ENCODE measurements at places on chromosomes 12 and 14.

GRCh38 chr12:128795530-128796361 is 28.0 kb downstream of the SLC15A4 start:
- no peak for DNase-seq

DNA sequence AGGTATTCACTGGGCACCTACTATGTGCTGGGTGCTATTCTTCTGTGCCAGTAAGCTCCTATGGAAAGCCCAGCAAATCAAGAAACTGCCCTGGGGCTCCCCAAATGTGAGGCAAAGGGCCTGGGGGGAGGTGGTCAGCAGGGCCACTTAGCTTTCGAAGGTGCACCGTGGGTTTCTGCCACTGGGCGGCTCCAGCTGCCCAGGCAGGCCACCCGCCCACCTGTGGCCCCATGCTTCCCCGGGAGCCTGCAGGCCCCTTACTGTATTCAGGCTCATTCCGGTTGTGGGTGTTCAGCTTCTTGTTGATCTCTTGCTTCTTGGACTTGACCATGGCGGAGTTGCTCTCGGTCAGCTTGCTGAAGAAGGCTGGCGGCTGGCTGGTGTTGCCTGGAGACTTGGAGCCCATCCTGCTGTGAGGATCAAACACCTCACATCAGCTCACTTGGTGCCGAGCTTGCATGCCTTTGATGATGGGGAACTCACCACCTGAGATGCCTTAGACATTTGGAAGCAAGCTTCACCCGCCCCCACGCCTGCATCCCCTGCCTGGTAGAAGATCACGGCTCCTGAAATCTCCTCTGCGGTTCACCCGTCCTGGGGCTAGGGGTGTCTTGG is 37.3 kb downstream of the RFLNA start:
- peak; percentile 43 for DNase-seq

DNA sequence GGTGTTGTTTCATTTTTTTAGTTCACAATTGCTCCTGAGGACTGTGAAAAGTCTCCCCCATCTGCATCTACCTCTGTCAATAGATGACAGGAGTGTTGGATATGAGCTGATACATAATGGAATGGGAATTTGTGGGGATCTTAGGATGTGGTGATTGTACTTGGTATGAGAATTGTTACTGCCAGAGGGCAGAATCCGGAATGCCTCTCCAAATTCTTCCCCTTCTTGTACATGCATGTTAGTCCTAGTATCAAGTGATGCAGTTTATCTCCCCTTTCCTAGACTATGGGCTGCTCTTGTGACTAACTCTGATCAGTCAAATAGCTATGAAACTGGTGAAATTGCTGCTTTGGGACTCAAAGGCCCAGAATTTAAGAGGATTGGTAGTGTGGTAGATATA is 24.8 kb upstream of the NOVA1 start:
- DNase-seq, result no peak

DNA sequence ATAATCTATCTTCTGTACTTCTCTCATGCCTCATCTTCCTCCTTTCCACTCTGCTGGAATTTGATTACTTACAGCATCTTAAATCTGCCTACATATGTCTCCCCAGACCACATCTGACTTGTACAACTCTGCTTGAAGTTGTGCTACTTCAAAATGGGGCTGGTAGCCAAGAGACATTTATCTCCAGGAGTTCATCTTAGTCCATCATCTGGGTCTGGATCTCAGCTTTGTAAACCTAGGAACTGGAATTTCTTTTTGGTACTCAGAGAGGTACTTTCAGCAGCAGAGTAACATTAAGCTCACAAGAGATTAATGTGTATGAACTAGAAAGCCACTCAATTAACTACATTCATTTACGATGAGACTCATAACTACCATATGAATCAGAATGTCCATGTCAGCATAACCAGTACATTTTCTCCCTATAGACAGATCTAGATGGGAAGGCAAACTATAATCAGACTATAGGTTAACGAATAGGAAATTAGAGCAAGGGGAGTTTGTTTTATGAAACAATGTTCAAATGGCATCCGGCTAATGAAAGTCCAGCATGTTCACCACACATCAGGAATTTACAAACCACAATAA is 178.8 kb downstream of the CEP128 start:
- no peak for DNase-seq

- DNase-seq, result no peak
Observed at GRCh38 chr14:75609606-75610475, 31.4 kb downstream of the FLVCR2 start.

GRCh38 chr14:26173581-26174110 is 424.2 kb downstream of the NOVA1 start:
- DNase-seq, result no peak

- DNase-seq, result no peak
Observed at GRCh38 chr14:77224212-77224611, 42.6 kb downstream of the TMEM63C start.

GRCh38 chr14:72075649-72076334 is 143.6 kb downstream of the RGS6 start:
- DNase-seq, result no peak

DNA sequence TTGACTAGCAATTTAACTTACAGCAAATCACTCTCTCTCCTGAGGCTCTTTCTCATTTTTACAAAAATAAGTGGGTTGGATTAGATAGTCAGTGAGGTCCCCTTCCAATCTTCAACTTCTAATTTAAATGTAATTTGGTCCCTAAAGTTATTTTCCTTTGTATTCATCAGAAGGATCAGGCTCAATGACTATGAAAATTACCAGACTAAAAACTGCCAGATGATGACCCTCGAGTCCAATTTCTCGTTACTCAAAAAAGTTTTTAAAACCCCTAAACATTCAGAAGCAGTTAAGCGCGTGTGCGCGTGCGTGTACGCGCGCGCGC is 34.7 kb downstream of the DICER1 start:
- DNase-seq, result no peak

- no peak for DNase-seq
Observed at GRCh38 chr14:70020352-70021170, 141.3 kb downstream of the SMOC1 start.

- DNase-seq, result peak; percentile 77
Observed at GRCh38 chr12:57888409-57889157, 42.1 kb upstream of the CTDSP2 start.

DNA sequence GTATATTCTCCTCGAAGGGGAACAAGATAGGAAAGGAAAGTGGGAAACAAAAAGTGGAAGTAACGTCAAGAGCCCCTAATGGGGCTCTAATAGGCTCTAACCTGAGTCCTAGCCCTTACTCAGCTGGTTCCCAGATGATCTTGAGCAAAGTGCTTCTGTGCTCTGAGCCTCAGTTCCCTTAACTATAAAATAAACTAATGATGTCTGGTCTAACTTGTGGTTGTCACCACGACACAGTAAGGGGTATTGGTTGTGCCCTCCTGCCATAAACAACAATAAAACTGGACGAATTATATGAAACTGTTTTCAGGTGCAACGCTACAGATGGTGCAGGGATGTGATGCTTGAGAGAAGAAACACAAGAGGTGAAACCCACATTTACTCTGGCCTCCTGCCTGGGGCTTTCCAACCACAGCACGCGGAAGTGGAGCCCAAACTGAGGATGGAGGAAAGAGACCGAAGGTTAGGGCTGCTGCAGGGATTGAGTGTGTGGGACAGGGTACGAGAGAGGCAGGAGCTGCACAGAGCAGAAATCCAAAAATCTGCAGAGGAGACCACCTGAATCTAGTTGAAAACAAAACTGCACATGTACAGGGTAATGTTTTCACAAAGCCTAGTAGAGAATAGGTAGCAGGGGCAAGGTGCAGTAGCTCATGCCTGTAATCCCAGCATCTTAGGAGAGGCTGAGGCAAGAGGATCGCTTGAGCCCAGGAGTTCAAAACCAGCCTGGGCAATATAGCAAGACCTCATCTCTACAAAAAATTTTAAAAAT is 45.6 kb upstream of the BCL2L14 start:
- DNase-seq, result no peak

GRCh38 chr12:92629349-92630065 is 73.3 kb upstream of the PLEKHG7 start:
- no peak for DNase-seq

DNA sequence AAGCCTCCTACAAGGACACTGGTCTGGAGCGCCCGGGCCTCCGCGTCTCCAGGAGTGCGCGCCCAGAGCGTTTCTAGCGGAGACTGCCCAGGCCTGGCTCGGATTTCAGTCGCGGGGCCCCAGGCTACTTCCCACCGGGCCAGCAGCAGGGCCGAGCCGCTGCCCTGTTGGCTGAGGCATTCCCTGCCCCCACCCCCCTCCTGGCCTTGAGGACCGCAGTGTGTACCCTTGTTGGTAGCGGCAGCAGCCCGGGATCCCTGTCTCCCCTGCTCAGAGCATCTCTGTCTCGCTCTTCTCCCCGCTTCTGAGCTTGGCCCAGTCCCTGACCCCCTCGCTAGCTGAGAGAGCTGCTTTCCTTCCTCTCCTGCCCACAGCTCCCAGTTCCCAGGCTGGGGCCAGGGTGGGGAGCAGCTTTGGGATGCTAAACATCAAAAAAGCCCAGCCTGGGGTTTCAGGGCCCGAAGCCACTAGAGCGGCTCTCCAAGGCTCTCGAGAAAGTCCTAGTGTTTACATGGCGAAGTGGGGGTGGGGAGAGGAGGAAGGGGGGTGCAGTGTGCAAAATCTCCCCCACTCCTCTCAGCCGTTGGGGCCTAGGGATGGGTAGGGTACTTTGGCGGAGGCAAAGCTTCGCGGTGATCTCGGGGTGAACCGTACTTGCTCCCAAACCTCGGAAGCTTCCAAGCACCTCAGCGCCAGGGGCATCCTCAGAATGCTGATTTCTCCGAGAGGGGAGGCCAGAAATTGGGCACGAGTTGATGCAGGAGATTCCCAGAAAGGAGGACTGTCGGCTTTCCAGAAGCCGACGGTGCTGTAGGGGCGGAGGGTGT is 6.4 kb downstream of the NKX2-1 start:
- DNase-seq, result no peak

- DNase-seq, result no peak
Observed at GRCh38 chr12:123617144-123617543, 15.2 kb downstream of the DDX55 start.

GRCh38 chr12:1273051-1273450 is 282.0 kb downstream of the ERC1 start:
- DNase-seq, result no peak

GRCh38 chr12:25386831-25387731 is 136.4 kb upstream of the KRAS start:
- DNase-seq, result peak; percentile 78

DNA sequence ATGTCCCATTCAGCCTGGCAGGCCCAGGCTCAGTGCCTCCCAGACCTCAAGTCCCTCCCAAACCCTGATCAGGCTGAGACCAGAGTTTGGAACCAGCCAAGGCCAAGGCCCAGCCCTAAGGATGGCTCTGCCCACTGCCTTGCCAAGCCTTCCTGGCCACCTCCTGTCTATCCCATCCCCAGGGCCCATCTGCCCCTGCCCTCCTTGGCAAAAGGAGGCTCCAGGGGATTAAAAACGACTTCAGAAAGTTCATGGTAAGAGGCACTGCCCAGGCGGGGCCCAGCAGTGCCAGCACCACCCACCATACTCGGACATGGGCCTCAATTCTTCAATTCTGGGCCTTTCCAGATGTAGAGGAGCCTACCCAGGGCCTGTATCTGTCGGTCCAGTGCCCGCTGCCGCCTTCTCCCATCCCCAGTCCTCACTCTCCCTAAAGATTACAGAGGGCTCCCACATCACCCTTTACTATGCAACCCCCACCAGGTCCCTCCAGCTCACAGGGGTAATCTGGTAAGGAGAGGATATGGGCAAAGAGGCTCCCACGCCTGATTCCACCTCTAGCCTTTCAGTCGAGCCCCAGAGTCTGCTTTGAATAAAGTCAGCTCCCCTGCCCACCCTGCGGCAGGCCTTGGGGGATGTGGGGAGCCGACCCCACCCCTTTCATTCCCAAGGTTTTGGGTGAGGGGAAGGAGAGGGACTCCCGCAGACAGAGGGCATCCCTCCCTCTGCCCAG is 932 bp downstream of the ADCY6 start:
- DNase-seq, result no peak

DNA sequence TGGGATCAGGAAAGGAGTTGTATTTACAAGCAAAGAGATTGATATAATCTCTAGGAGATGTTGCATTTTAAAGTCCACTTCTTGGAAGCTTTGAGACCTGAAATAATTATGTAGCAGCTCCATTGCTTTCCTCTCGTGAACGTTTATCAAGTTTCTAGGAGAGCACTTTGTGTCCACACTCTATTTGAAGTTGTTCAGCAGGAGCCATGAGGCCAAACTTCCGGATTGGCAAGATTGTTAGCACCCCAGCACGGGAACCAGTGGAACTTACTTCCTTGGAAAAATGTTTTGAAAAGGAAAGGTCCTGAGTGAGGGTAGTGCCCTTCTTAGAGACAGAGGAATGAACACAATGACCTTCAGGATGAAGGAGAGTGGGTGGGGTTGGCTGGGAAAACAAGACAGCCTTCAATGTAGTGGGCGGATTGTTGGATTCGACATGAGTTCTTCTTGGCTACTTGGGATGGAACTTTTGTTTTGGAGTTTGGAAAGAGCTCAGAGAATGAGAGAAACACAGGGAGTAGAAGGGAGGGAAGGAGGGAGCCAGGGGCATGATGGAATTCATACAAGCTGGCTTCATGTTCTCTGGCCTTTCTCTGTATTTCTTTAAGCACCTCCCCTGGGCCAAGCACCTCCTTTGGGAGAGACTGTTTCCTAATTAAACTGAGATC is 23.8 kb upstream of the CISTR start:
- DNase-seq, result no peak

DNA sequence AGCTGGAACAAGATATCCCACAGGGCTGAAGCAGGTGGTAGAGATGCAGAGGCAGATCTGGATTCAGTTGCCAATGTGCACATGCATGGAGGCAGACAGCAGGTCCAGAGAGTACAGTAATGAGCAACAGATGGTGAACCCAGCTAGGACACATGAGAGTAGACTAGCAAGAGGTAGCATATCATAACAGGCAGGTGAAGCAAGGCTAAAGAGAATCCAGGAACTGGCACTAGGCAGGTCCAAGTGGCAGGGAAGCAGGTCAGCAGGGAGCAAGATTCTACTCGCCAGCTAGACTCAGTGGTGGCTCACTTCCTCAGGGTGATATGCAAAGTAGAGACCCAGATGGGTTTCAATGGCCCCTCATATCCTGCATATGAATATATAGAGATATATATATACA is 15.3 kb upstream of the MYF6 start:
- DNase-seq, result peak; percentile 45

DNA sequence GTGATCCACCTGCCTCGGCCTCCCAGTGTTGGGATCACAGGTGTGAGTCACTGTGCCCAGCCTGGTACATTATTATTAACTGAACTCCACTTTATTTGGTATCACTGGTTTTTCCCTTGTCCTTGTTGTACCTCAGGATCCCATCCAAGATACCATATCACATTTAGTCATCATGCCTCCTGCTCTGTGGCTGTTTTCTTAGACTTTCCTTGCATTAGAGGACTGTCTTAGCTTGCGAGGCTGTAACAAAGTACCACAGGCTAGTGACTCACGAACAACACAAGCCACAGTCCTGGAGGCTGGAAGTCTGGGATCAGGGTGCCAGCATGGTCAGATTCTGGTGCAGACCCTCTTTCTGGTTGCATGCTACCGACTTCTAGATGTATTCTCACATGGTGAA is 12.2 kb downstream of the KLC1 start:
- no peak for DNase-seq

GRCh38 chr12:121444842-121445202 is 44.9 kb downstream of the RNF34 start:
- DNase-seq, result no peak

Measured in WERI-Rb-1 (cell line).